Left cardiac atrium (tissue), 4 donors: ENCODE measurements at places on chromosomes 11 and 22.

GRCh38 chr11:85266646-85267045, 360.5 kb downstream of the DLG2 start:
- no peak for DNase-seq

- no peak for DNase-seq
Observed at GRCh38 chr11:20025332-20025840, 134.9 kb downstream of the DBX1 start.

GRCh38 chr11:128156486-128156885, 430.9 kb downstream of the ETS1 start:
- DNase-seq, result no peak

- no peak for DNase-seq
Observed at GRCh38 chr11:82909015-82909640, 7.6 kb downstream of the DDIAS start.

GRCh38 chr11:128757886-128758612, 64.2 kb downstream of the FLI1 start:
- DNase-seq, result no peak

DNA sequence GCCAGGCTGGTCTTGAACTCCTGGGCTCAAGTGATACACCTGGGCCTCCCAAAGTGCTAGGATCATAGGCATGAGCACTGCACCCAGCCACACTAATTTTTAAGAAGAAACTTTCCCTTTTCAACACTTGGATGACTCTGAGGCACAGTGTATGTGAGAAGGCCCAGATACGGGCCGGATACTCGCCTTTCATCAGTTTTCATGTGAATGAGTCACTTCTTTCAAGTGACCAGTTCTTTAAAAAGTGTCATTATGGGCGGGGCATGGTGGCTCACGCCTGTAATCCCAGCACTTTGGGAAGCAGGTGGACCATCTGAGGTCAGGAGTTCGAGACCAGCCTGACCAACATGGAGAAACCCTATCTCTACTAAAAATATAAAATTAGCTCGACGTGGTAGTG, 120.8 kb downstream of the CTTN start:
- DNase-seq, result no peak

DNA sequence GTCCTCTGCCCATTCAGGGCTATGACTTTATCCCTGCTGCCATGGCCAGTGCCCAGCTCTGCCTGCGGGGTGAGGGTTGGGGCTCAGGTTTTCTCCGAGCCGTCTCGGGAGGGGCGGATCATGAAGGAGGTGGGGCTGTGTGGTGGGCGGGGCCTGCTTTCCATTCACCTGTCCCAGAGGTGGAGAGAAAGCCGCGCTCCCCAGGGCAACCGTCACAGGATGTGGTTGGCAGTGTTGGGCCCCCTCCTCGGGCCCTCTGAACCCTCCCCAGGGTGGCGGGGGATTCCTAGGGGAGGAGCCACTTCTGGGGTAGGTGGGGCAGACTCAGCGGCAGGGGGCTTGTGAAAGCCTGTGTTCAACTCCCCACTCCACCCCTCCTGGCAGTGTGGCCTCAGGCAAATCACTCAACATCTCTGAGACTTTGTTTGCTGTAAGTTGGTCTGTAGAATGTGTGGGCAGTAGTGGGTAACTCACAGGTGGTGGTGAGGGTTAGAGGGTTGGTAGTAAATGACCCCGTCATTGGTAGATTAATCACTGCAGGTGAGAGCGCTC, 50.3 kb downstream of the CD6 start:
- no peak for DNase-seq

- DNase-seq, result no peak
Observed at GRCh38 chr11:120132645-120133185, 5.2 kb downstream of the TRIM29 start.

GRCh38 chr11:62105667-62106191, 18.1 kb upstream of the INCENP start:
- DNase-seq, result no peak

DNA sequence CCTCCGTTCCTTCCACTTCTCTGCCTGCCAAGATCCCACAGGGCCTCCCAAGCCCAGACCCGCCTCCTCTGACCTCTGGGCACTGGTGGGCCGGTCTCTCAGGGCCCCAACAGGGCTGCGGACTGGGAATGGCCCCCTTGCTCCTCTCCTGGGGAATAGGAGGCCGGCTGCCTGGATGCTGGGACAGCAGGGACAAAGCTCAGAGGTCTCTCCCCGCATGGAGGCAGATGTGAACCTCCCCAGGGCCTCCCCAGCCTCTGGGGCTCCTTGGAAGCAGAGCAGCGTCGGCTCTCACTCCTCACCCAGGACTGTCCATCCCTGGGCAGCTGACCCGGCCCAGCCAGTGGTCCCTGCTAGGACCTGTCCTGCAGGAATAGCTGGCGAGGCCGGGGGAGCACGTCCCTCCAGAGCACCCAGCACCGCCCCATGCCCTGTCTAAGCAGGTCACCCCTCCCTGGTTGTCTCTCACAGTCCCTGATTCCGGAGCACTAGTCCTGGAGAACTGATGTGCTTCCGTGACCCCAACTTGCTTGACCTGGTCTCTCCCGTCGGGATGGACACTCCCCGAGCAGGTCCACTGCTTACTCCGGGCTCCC, 85.8 kb downstream of the RTL6 start:
- DNase-seq, result no peak
